ENCODE measurements at places on chromosomes 13 and 19.
A peak's percentile ranks its signal among the peaks of the same experiment; 100 is the strongest.

- DNase-seq: no peak
Observed at GRCh38 chr13:84951128-84951527, 848.1 kb downstream of the SLITRK6 start.

DNA sequence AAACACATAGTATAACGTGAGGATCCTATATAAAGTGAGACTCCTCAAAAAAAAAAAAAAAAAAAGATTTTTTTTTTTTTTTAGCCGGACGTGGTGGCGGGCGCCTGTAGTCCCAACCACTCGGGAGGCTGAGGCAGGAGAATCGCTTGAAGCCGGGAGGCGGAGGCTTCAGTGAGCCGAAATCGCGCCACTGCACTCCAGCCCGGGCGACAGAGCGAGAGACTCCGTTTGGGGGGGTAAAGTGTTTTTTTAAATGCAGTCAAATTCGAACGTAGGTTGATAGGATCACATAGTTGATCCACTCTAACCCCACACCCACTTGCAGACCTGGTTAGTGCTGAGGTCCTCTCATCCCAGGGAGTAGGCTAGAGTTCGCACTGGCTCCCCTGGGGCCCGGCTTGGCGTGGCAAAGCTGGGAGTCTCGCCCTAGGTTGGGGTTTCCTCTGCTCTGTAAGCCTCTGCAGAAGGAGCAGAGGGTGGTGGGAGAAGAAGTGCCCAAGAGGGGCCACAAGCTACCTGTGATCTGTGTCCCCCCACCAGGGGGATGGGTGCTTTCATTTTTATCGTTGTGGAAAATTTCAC lies 6.5 kb downstream of the RNF225 start:
- DNase-seq: no peak

DNA sequence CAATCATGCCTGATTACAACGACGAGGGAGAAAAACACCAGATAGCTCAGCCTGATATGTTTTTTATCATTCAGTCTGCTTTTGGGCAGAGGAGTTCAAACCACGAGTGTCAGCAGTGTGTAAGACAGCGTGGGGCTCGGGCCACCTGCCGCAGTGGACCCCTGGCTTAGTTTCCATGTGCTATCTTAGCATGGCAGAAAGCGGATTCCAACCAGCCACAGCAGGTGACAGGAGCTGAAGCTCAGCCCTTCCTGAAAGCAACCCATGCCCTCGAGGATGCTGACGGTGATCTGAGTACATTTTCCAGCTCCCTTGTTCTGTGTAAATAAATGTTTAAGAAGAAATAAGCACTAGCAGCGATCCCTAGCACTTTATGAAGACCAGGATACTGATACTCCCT lies 32.2 kb upstream of the MBNL2 start:
- DNase-seq: no peak

- no peak for DNase-seq
Observed at GRCh38 chr13:45564133-45564776, 51.3 kb downstream of the ERICH6B start.

GRCh38 chr13:108190897-108191296 lies 24.4 kb downstream of the LIG4 start:
- DNase-seq: no peak

DNA sequence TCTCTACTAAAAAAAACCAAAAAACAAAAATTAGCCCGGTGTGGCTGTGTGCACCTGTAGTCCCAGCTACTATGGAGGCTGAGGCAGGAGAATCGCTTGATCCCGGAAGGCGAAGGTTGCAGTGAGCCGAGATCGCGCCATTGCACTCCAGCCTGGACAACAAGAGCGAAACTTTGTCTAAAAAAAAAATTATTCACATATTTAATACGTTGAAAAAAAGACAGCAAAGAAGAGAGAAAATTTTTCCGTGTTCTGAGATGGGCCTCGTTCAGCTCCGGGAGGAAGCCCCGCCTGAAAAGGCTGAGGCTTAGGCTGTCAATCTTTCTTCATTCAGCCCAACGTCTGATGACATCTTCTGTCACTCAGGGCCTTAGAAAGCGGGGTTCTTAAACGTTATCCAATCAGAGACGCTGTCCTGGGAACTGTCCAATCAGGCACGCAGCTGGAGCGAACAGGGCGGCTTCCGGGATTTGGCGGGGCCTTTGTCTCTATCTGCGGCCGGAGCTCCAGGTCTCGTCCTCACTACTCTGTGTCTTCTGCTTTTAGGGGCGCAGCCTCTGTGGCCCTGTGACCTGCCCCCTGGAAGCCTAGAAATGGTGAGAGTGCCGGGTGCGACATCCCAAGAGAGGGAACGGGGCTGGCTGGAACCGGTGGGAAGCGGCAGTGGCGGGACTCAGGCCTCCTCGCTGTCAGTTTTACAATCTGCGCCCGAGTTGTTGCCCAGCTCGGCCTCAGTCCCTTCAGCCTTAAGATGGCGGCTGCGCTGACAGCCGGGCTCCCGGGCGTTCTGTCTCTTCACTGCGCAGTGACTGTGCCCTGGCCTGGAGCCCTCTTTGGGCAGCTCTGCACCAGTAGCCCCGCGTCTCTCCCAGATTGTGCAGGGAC lies at the start of gene ZNF726:
ZNF726 (plus strand) TSS at position 485 of the 885 bp plus-strand sequence; CDS start at position 594, 109 bp downstream.
- peak; percentile 65 for DNase-seq

DNA sequence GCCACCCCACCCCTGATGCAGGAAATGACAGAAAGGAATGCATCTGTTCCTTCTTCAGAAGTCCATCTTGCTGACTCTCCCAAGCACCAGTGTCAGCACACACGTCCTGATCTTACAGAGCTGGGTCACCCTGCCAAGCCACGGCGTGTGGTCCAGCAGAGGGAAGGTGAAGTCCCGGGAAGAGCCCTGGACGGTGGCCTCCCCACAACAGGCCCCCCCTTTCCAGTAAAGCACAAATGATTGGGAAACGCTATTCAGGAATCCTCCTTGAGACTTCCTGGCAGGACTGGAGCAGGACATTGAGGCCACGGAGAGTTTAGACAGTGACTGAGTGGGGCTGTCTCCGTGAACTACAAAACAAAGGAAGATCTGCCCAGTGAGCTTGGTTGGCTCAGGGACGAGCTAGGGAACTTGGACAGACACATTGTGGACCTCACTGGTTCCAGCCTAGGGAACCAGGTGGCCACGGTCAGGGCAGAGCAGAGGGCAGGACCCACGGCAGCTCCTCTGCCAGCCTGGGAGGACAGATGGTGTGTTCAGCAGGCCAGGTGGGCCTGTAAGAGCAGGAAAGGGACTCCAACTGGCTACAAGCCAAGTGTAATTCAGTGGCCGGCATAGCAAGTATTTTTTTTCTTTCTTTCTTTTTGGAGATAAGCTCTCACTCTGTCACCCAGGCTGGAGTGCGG lies 41.7 kb downstream of the ELL start:
- no peak for DNase-seq

DNA sequence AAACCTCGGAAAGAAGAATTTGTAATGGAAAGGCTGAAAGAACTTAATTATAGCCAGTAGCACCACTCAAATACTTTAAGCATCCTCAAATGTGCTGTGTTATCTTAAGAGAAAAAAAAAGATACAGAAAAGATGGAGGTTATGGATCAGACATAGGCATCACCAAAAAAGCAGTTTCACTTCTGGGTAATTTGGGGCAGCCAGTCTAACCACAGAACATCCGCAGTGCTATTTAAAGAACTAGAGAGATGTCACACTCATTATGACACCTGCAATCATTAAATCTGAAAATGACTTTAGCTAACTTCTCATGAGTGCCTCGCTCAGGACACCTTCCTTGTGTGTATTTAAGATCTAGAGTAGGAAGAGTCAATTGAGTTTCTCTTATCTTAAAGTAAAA lies 211.8 kb downstream of the RBM26 start:
- no peak for DNase-seq

DNA sequence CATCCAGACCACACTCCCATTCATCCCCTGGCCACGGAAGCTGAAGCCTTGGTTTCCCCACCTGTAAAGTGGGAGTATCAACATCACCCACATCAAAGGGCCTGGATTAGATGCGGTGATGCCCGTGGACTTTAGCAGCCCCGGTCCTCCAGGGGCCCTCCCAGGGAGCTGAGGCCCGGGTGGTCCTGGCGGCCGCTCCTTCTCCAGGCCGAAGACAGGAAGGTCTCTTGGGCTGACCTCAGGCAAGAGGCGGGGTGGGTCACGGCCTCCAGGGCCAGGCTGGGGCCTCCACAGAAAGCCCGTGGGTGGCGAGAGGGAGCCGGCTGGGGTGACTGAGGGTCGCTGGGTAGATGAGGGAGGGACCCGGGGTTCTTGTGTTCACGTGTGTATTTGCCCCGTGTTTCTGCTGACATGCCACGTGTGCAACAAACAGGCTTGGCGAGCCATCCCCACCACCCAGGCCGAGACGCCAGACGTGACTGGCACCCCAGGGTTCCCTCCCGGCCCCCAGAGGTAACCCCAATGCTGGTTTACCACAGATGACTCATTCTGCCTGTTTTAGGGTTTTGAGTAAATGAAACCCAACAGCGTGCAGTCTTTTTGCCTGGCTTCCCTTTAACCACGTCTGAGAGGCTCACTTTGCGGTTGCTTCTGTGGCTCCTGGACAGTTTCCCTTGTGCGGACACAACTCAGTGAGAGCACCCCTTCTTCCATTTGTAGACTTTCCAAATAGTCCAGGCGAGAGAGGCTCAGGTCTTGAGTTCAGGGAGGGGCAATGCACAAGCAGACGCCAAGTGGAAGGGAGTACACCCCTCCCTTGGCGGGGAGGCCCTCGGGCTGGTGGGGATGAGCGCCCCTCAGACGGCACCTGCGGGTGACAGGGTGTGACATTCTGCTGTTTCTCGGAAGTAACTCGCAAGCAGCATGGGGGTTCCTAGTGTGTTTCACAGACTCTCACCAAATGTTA lies 42.9 kb downstream of the C13orf46 start:
- no peak for DNase-seq

DNA sequence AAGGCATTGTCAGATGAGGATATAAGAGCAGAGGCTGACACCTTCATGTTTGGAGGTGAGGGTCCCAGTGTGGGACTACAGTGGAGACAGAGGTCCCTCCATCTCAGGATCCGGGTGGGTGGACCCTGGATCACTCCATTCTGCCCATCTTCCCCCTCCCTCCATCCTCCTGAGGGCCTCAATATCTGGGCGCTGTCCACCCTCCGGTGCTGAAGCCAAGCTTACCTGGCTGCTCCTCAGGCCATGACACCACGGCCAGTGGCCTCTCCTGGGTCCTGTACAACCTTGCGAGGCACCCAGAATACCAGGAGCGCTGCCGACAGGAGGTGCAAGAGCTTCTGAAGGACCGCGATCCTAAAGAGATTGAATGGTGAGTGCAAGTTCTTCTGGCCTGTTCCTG lies 11.9 kb downstream of the CYP4F12 start:
- DNase-seq: no peak

- no peak for DNase-seq
Observed at GRCh38 chr13:71396149-71396548, 470.9 kb downstream of the DACH1 start.

DNA sequence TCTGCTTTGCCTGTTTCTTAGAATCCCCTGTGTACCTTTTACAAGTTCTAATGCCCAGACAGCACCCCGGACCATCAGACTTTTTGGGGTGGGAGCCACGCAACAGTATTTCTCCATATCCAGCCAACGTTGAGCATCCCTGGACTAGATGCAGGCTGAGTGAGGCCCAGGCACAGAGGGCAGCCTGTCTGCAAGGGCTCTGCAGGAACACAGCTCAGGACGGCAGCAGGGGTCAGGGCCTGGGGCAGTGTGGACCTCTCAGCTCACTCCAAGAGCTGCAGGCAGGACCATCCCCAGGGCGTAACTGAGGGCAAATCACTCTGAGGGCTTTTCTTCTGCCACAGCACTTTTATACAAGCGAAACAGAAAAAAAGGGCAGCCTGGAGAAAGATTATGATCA lies 95.8 kb downstream of the DNAJC15 start:
- no peak for DNase-seq

GRCh38 chr13:112727581-112727980 lies 37.7 kb downstream of the ATP11A start:
- no peak for DNase-seq

DNA sequence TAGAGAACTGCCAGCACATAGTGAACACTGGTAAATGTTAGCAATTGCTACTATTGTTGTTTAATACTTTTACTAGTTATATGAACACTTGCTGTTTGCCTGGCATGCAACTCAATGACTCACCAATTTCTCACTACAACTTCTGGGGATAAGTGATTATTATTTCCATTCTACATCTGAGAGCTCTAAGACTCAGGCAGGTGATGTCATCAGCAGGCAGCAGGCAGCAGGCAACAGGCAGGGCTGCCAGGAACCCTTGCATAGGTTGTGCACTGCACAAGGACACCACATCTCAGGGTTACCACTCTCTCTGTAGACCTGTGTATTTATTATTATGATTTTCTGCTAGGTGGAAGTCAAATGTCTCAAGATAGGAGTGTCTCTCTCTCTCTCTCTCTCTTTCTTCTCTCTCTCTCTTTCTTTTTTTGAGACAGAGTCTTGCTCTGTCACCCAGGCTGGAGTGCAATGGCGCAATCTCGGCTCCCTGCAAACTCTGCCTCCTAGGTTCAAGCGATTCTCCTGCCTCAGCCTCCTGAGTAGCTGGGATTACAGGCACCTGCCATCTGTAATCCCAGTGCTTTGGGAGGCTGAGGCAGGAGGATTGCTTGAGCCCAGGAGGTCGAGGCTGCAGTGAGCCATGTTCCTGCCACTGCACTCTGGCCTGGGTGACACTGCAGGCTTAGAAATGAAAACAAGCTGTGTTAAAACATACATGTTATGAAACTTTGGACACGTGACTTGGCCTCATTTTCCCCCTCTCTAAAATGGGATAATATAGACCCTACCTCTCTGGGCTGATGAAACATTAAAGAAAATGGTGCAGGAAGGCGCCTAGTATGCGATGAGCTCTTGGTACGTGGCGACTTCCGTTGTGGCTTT lies 22.7 kb downstream of the HPN start:
- no peak for DNase-seq

GRCh38 chr19:5216141-5216847 lies 124.3 kb downstream of the PTPRS start:
- no peak for DNase-seq

GRCh38 chr19:15838351-15838750 lies 22.9 kb upstream of the OR10H1 start:
- no peak for DNase-seq

- no peak for DNase-seq
Observed at GRCh38 chr19:13040948-13041292, 45.6 kb downstream of the NFIX start.

DNA sequence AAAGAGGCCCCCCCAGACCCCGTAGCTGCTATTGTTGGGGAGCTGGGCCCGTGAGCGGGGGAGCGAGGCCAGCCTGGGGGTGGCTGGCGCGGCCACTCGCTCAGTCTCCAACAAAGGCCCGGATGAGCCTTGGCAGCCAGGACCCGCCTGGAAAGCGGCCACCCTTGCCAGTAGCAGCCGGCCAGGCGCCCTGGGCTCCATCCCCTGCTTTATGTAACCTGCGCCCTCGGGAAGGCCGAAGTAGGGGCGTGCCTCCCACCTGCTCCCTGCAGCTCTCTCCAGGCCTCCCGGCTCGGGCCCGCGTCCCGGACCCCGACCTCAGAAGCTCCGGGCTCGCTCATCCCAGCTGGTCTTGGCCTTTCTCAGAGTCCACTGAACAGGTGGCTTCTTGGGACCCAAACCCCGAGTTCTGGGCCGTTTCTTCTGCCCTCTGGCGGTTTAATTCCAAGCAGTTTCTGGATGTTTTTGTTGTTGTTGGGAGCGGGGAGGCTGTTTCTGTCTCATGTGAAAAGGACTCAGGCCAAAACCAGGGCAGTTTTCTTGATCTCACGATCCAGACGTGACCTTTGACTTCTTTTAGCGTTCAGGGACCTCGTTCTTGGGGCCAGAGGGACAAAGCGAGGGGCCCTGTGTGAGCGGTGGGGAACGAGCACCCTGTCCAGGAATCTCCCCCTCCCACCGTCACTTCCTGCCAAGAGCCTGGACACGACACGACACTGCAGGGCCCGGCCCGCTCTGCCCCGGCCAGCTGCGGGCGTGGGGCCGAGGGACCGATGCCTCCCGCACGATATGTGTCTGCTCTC lies 1.2 kb downstream of the CDC34 start:
- DNase-seq: no peak
